ENCODE measurements at places on chromosomes 7 and 10. TPM values are rescaled to one million over a fixed set of nuclear protein-coding genes. Genes with fewer than 3 reads are reported as not detected.
A peak's percentile ranks its signal among the peaks of the same experiment; 100 is the strongest.

GRCh38 chr7:135817583-135817982 is 69.0 kb upstream of the FAM180A start:
- H3K27me3 ChIP-seq = peaks cover 7% of the 10 kb centered on the region
- H3K4me1 ChIP-seq = peaks cover 26% of the 10 kb centered on the region
- H3K4me3 ChIP-seq = no peak overlapping the region
- H3K27ac ChIP-seq = no peak overlapping the region
- H3K36me3 ChIP-seq = peaks cover 4% of the 10 kb centered on the region

- H3K4me1 ChIP-seq = no peaks in the 10 kb centered on the region
- no peak overlapping the region for H3K4me3 ChIP-seq
- H3K27ac ChIP-seq = no peak overlapping the region
Observed at GRCh38 chr10:49831352-49832035, 69.4 kb upstream of the OGDHL start.

GRCh38 chr10:104321226-104321625 is 17.0 kb downstream of the ITPRIP start:
- H3K4me1 ChIP-seq = peaks cover 49% of the 10 kb centered on the region
- no peak overlapping the region for H3K4me3 ChIP-seq
- peaks cover 7% of the 10 kb centered on the region for H3K27me3 ChIP-seq
- DNase-seq = no peak

Gene AGMO
- total RNA-seq = 1.2 TPM

Gene CPA2
- not detected for total RNA-seq

GRCh38 chr7:33998476-33998875 is 93.1 kb downstream of the BMPER start:
- peaks cover 2% of the 10 kb centered on the region for H3K27me3 ChIP-seq
- peaks cover 5% of the 10 kb centered on the region for H3K36me3 ChIP-seq
- no peak overlapping the region for H3K4me3 ChIP-seq

DNA sequence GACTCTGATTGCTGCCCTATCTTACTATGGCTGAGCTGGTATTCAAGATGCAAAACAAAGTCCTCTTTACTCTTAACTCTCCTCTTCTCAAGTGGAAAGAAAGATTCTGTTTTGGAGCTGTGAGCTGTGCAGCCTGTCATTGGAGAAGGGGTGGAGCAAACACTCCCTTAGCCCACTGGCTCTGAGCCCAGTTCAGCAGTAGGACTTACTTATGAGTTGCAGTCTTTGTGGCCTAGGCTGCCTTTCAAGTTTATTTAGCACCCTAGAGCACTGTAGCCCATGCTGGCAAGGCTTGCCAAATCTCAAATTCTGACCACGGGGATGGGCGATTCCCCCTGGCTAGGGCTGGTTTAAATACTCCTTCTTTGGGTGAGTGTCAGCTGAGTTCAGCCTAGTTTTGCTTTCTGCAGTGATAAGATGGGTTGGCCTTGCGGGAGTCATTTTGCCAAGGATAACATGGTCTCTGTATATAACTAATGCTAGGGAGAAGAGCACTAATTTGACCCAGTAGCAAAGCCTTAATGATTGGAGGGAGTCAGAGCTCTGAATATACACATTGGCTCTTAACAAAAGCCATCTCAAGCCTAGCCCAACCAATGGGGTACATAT is 110.2 kb downstream of the MYO3A start:
- H3K27me3 ChIP-seq = no peaks in the 10 kb centered on the region
- no peak overlapping the region for H3K4me3 ChIP-seq
- H3K4me1 ChIP-seq = no peaks in the 10 kb centered on the region
- H3K36me3 ChIP-seq = no peaks in the 10 kb centered on the region

DNA sequence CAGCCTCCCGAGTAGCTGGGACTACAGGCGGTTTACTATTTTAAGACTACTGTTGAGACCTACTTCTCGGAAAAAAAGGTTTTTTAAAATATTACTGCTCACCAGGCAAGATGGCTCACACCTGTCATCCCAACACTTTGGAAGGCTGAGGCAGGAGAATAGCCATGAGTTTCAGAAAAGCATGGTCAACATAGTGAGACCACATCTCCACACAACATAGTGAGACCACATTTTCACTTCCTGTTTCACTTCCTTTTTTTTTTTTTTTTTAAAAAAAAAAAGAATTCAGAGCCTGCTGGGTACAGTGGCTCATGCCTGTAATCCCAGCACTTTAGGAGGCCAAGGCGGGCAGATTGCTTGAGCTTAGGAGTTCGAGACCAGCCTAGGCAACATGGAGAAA is 46.5 kb downstream of the SVOPL start:
- H3K27me3 ChIP-seq = no peaks in the 10 kb centered on the region
- no peak overlapping the region for H3K4me3 ChIP-seq
- no peaks in the 10 kb centered on the region for H3K4me1 ChIP-seq
- no peak for DNase-seq
- no peak overlapping the region for H3K27ac ChIP-seq

DNA sequence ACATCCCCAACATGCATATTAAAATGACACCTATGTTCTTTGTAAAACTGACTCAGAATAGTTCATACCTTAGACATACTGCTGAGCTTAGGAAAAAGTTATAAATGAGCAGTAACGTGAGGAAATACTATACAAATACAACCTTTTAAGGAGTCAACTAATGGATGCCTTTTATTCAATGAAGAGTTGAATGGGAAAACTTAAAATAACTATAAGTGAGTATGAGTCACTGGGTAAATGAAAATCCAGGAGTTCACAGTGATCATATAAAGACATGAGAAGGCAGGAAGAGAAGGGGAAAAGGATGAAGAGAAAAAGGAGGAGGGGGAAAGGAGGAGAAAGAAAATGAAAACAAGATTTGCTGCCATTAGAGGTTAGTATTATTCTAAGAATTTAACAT is 157.8 kb upstream of the PCDH15 start:
- no peaks in the 10 kb centered on the region for H3K36me3 ChIP-seq
- no peak overlapping the region for H3K27ac ChIP-seq
- no peak for DNase-seq
- H3K4me3 ChIP-seq = no peak overlapping the region
- no peaks in the 10 kb centered on the region for H3K4me1 ChIP-seq

- H3K4me3 ChIP-seq = no peak overlapping the region
- H3K36me3 ChIP-seq = peaks cover 6% of the 10 kb centered on the region
- peaks cover 4% of the 10 kb centered on the region for H3K4me1 ChIP-seq
- no peak overlapping the region for H3K27ac ChIP-seq
Observed at GRCh38 chr10:11359869-11360268, 251.6 kb downstream of the USP6NL start.

Gene LIPF
- not detected for total RNA-seq

- peak; percentile 61 for DNase-seq
- no peaks in the 10 kb centered on the region for H3K36me3 ChIP-seq
- H3K27me3 ChIP-seq = peaks cover 4% of the 10 kb centered on the region
- H3K4me1 ChIP-seq = peaks cover 3% of the 10 kb centered on the region
- no peak overlapping the region for H3K4me3 ChIP-seq
Observed at GRCh38 chr10:75187961-75188426, 22.6 kb upstream of the VDAC2 start.

- no peaks in the 10 kb centered on the region for H3K36me3 ChIP-seq
- peak overlapping the region; percentile 35 for H3K4me3 ChIP-seq
- H3K27me3 ChIP-seq = peaks cover 5% of the 10 kb centered on the region
Observed at GRCh38 chr10:35352512-35352911, 16.2 kb downstream of the CCNY start.

DNA sequence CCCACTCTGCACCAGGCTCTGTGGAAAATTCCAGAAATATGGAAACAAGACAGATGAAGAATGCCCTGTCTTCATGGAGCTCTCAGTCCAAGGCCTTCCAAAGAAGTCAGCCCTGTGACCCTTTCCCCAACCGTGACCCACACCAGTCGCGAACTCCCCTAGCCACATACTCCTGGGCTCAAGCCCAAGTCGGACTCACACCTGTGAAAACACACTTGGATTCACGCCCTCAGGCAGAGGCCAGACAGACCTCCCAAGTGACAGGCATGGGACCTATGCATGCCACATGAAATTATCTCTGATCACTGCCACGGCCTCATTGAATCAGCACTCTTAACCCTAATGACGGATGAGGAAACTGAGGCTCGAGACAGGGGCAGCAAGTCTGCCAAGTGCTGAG is 42.5 kb downstream of the ZCCHC24 start:
- DNase-seq = peak; percentile 11
- no peaks in the 10 kb centered on the region for H3K36me3 ChIP-seq
- H3K27me3 ChIP-seq = peaks cover 20% of the 10 kb centered on the region
- H3K27ac ChIP-seq = peak overlapping the region; percentile 31
- peaks cover 26% of the 10 kb centered on the region for H3K4me1 ChIP-seq

- H3K4me3 ChIP-seq = no peak overlapping the region
- H3K27me3 ChIP-seq = no peaks in the 10 kb centered on the region
- no peaks in the 10 kb centered on the region for H3K4me1 ChIP-seq
- H3K27ac ChIP-seq = no peak overlapping the region
- DNase-seq = no peak
Observed at GRCh38 chr7:17227766-17228490, 70.5 kb upstream of the AHR start.

- H3K27ac ChIP-seq = no peak overlapping the region
- no peaks in the 10 kb centered on the region for H3K36me3 ChIP-seq
- no peak for DNase-seq
Observed at GRCh38 chr10:126110489-126111180, 214.3 kb downstream of the FANK1 start.

- H3K27ac ChIP-seq = peak overlapping the region; percentile 48
- no peaks in the 10 kb centered on the region for H3K36me3 ChIP-seq
- DNase-seq = no peak
- peaks cover 14% of the 10 kb centered on the region for H3K27me3 ChIP-seq
- peaks cover 7% of the 10 kb centered on the region for H3K4me1 ChIP-seq
Observed at GRCh38 chr7:30930621-30931020, 19.0 kb downstream of the AQP1 start.

Gene SPAM1
- total RNA-seq = not detected

DNA sequence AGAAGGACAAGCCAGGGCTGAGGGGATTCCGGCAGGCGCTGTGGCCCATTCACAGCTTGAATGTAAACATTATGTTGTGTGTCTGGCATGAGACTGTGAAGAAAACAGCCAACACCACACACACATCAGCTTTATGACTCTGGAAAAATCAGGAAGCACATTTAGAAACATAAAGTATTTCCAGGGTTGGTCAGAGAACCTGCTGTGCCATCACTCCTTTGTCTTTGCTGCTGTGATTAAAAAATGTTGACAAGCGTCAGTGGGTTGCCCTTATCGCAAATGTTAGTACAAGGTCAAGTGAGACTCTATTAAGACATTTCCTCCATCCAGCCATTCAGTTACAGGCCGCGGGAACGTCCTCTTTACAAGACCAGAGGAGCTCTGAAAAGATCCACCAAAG is 95.4 kb downstream of the TAX1BP1 start:
- no peak overlapping the region for H3K4me3 ChIP-seq
- peaks cover 20% of the 10 kb centered on the region for H3K4me1 ChIP-seq
- DNase-seq = no peak
- no peak overlapping the region for H3K27ac ChIP-seq
- peaks cover 2% of the 10 kb centered on the region for H3K27me3 ChIP-seq

DNA sequence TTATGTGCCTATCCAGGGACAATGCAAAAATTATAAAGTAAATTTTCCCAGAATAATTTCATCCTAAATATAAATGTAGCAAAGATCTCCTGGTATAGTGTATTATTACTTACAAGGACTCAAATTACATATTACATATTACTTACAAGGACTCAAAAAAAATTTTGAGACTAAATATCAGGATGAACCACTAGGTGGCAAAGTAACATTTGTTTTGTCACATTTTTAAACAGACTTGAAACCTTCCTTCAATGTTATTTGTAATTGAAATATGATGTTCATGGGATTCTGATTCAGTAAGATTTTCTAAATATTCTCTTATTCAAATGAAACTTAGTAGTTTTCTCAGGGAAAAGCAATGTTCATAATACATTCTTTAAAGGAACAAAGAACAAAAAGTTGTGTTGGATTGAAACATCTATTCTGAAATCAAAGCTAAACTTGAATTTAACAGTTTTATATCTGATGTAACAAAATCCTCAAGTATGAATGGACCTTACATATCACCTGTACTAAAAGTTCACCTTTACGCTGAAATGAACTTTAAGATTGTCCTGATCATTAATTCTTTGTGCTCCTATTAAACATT is 74.3 kb upstream of the GNAI1 start:
- no peak overlapping the region for H3K4me3 ChIP-seq
- no peaks in the 10 kb centered on the region for H3K4me1 ChIP-seq
- no peak overlapping the region for H3K27ac ChIP-seq
- H3K36me3 ChIP-seq = peaks cover 7% of the 10 kb centered on the region
- DNase-seq = no peak
- no peaks in the 10 kb centered on the region for H3K27me3 ChIP-seq

DNA sequence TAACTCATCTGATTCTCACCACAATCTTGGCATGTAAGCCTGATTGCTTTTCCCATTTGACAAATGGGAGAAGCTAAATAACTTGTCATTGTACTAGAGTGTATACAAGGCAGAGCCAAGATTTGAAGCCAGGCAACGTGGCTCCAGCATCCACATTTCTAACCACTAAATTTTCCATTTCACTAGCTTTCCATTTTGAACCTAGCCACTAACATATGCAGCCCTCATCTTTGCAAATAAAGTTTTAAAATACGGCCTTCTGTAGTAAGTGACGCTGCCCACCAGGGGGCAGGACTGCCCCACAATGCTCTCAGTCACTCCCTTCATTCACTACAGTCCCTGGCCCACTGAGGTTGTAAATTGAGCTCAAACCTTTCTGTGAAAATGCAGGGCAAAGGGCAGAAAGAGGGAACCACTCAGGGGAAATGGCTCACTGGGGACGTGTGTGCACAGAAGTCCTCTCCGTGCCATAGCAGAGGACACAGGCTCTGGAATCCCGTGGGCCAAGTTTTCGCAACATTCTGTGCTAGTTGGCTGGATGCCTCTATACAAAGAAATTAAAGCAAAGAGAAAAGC is 315.7 kb downstream of the TNS3 start:
- H3K4me3 ChIP-seq = no peak overlapping the region
- no peak overlapping the region for H3K27ac ChIP-seq
- DNase-seq = peak; percentile 72
- H3K27me3 ChIP-seq = peaks cover 3% of the 10 kb centered on the region
- peaks cover 6% of the 10 kb centered on the region for H3K4me1 ChIP-seq

DNA sequence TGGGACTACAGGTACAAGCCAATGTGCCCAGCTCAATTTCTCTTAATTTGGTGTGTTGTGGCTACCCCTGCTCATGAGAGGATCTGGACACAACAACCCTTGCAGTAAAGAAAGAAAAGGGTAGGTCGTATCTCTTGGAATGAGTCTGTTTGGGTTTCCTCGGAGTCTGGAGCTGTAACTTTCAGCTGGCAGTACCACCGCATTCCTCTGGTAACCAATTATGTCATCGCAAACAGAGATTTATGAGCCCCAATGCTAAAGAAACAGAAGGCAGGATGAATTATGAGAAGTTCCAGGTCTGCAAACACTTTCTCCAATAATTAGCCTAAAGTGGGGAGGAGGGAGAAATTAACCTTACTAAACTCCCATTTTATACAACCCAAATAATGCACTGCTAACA is 186.6 kb upstream of the NRP1 start:
- no peak for DNase-seq
- H3K36me3 ChIP-seq = no peaks in the 10 kb centered on the region
- no peaks in the 10 kb centered on the region for H3K4me1 ChIP-seq
- no peak overlapping the region for H3K27ac ChIP-seq
- H3K27me3 ChIP-seq = no peaks in the 10 kb centered on the region
- no peak overlapping the region for H3K4me3 ChIP-seq
